Lung (tissue), 17 donors: ENCODE measurements at places on chromosomes 5 and 9.
A peak's percentile ranks its signal among the peaks of the same experiment; 100 is the strongest.

GRCh38 chr5:133275631-133276030, 223.8 kb downstream of the HSPA4 start:
- no peak for DNase-seq

- no peak for DNase-seq
These were observed 190.3 kb downstream of the WDR70 start for GRCh38 chr5:37569466-37569865.

GRCh38 chr5:120464627-120465435, 731 bp downstream of the PRR16 start:
- DNase-seq = peak; percentile 78

- DNase-seq = no peak
These were observed 262.1 kb upstream of the RPS23 start for GRCh38 chr5:82540301-82540700.

DNA sequence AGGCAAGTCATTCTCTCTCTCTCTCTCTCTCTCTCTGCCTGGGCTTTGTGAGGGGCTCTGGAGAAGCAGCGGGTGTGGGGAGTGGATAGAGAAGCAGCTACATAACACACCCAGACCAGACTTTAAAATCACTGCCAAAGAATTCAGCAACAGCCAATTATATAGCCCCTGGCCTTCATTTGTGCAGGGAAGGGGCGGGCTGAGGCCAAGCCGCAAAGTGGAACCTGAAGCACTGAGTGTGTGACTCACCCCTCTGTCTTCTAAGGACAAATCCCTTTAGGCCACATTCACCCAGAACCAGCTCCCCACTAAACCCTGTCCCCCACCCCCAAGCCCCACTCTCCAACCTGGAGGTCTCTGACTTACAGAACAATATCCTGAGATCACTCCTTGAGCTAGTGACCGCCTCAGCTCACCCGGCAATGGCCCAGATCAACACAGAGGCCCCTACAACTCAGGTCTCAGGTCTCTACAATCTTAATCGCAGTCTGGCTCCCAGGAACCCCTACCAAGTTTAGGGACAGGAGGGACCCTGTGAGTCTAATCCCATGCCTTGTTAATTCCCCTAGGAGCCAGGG, 6.0 kb downstream of the B4GALT1 start:
- peak; percentile 77 for DNase-seq

DNA sequence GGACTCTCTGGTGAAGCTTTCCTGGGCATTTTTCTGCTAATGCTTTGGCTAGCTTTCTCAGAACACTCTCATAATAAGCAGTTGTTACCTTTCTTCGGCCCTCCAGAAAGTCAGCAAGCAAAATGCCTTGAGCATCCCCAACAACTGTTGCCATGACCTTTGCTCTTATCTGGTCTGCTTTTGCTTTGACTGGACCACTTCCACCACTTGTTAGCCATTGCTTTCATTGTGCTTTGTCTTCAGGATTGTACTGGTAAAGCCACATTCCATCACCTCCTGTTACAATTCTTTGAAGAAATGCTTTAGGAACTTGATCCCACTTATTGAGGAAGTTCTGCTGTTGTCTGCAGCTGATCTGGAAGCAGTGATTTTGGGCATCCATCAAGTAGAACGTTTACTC, 35.7 kb downstream of the RAD50 start:
- DNase-seq = no peak

DNA sequence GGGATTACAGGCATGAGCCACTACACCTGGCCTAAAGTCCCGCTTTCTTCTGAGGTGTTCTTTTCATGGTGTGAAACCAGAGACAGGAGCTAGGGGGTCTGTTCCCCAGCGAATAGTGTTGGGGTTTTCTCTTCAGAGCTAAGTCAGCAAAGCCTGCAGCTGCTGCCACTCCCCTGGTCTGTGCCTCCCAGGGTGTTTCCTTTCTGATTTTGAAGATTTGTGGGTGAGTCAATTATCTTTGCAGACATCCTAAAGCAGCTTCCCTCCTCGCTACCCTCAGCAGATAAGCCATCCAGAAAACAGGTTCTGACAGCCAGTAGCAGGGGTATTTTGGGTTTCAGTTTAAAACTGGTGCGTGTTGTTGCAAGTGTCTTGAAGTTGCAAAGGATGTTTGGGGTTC, 72.0 kb upstream of the IQGAP2 start:
- no peak for DNase-seq

GRCh38 chr9:123739387-123739786, 190.5 kb downstream of the DENND1A start:
- DNase-seq = no peak

DNA sequence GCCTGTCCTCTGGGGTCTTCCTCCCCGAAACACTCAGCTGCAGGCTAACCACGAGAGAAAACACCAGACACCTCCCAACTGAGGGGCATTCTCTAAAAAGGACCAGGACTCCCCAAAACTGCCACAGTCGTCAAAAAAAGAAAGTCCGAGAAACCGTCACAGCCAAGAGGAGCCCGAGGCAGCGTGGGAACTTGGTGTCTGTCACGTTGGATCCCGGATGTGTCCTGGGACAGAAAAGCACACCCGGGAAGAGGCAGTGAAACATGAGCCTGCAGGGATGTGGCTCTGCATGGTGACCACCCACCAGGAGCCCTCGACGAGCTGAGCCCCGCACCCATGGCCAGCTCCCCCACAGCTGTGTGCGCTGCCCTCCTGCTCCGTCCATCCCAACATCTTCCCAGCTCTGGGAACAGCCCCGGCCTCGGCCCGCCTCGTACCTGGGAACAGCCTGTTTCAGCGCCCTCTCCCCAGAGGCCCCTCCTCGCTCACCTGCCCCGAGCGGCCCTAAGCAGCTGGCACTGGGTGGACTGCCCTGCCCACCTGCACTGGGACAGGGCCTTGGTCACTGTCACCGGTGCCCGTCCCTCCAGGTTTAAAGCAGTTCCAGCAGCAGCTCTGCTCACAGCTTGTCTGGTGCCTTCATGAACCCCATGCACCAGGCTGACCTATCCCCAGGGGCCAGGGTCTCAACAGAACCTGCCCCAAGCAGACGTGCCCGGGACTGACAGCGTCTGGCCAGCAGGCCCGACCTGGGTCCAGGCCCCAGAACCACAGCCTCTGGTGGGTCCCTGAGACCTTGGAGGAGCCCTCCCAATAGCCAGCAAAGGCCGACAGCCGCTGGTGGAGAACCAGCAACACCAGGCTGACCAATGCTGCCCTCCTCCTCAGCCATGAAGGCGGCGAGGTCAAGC, 10.9 kb downstream of the SLC12A7 start:
- peak; percentile 62 for DNase-seq

DNA sequence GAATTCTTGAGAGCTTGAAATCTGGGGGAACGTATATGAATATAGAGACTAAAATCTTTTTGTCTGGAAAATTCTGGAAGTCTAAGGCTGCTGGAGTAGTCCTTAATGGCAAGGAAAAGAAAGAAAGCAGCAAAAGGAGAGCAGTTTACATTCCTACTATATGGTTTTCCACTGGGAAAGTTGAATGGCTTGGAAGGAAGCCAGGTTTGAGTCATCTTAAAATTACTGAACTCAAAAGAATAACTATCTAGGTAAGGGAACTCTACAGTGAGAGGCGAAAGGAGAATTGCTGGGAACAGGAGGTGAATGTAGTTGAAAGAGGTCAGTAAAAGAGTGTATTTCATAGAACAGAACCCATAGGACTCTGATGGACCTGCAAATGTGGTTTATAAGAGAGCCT, 258.1 kb upstream of the EDIL3 start:
- no peak for DNase-seq
